ENCODE measurements at places on chromosomes 4 and X. TPM values are rescaled to one million over a fixed set of nuclear protein-coding genes. Genes with fewer than 3 reads are reported as not detected.

- DNase-seq: no peak
These were observed 786 bp upstream of the ZFX start for GRCh38 chrX:24148535-24149350.

DNA sequence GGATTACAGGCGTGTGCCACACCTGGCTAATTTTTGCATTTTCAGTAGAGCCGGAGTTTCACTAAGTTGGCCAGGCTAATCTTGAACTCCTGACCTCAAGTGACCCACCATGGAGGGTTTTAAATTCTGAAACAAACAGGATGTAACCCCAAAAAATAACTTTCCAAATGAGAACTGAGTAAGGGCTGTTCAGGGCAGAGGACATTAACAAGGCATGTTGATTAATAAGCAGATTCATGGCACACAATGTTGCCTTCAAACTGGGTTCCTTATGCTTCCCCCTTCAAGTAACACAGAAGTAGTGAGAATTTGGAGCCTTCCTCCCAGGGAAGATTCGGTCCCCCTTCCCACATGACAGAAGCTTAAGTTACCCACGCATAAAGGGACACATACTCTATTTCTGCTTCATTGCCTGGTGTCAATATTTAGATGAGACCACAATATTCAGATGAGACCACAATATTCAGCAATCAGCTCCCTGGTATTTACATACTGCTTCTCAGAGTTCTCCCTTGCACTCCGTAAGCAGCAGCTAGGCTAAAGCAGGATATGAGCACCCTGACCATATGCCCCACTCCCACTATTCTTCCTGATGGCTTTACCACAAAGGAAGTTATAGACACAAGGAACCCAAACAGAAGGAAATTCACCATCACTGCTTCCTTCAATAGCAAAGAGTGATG, 21.4 kb downstream of the GRSF1 start:
- no peak for DNase-seq

Gene GAB1
- 73.2 TPM for total RNA-seq

GRCh38 chr4:37726666-37727065, 40.5 kb upstream of the RELL1 start:
- DNase-seq: no peak

DNA sequence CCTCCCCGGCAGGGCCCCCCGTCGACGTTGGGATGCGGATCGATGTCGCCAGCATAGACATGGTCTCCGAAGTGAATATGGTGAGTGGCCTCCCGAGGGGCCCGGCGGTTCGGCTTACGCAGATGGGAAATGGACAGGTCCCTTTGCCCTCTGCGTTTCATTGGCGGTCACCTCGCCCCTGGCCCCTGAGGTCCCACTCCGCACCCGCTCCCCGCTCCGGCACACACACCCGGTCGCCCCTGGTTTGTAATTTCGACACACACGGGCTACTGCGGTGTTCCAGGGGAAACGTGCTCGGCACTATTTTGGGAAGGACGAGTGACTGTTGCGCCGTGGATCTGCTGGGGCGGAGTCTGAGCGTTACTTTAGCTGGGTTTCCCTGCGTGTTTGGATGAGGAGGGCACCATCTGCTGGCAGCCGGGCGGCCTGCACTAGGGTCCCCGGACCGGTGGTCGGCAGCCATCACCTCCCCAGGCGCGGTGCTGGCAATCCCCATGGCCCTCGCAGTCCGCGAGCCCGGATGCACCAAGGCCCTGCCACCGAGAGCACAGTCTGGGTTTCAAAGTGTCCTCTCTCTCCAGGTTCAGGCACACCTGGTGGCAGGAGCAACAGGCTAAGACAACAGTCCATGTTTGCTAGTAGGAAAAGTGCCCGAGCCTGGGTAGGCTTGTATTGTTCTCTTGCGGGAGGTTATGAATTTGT, 1.2 kb downstream of the GABRB1 start:
- DNase-seq: peak; percentile 71

DNA sequence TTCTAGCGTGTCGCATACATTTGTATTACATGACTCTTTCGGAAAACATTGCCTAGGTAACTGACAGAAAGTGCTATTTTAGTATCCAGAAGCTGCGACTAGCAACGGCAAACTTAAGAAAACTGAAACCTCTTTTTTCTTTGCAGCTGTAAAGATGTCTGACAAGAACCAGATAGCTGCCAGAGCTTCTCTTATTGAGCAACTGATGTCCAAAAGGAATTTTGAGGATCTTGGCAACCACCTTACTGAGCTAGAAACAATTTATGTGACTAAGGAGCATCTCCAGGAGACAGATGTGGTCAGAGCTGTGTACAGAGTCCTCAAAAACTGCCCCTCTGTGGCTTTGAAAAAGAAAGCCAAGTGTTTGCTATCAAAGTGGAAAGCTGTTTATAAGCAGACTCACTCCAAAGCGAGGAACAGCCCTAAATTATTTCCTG, 9.4 kb downstream of the TCEANC start:
- DNase-seq: peak; percentile 1

DNA sequence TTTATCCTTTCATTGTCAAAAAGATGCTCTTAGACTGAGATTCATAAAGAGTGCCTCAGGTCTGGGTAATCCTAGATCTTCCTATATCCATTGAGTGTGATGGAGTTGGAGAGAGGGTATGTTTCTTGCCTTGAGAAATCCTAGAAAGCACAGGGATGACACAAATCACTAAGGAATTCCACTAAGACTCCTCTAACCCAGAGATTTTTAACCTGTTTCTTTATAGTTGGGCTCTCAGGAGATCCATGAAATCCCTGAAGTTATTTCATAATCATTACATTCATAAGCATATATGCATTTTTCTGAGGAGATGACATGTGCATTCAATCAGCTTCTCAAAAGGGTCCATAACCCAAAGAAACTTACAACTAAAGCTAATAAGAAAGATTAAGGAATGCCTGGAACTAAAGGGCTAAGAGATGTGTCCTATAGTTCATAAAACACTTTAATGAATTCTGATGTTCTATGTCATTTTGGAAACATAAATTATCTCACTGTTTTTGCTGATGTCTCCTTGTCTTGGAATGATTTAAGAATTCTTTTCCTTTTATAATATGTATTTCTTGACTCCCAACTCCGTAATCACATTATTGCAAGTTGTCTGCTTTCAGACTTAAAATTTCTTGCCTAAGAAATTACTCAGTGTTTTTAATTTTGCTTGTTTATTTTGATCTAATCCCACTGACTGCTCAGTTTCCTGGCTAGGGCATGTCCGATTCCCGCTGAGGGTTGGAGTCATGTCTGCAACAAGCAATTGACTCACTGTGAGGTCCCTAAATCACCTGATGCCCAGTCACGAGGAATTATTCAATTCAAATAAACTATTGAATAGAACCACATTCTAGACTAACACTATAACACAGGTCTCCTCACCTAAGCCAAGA, 2.8 kb upstream of the AMTN start:
- no peak for DNase-seq

GRCh38 chr4:42649870-42650269, 7.0 kb downstream of the ATP8A1 start:
- DNase-seq: no peak

DNA sequence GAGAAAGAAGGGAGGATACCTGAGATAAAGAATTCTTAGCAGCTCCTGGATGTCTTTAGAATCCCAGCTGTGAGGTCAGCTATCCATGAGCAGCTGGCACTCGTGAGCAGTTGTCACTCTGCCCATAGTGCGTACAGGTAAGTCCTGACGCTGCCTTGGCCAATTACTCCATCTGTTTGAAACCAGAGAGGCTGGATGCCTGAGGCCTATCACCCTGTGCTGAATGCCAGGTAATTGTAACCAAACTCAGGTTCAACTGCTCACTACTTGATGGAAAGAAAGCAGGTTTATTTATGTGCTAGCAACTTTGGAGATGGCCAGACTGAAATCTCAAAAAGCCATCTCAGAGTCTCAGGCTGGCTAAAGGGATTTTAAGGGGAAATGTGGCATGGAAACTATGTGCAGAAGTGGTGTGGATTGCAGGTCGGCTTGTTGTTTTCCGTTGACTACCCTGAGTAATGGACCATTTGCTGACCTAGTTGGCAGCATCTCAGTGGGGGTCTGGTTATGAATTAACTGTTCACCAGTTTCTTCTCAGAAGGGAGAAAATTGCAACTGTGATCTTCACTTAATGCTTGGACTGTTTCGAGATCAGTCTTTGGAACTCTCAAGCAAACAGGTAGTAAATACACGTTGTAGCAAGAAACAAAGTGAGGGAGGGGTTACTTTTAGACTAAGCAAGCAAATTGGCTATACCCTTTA, 1614.0 kb upstream of the PCDH10 start:
- no peak for DNase-seq
